ENCODE measurements at places on chromosomes 2 and 18.

GRCh38 chr18:80175451-80176204 is 66.6 kb downstream of the ADNP2 start:
- DNase-seq: peak; percentile 21

DNA sequence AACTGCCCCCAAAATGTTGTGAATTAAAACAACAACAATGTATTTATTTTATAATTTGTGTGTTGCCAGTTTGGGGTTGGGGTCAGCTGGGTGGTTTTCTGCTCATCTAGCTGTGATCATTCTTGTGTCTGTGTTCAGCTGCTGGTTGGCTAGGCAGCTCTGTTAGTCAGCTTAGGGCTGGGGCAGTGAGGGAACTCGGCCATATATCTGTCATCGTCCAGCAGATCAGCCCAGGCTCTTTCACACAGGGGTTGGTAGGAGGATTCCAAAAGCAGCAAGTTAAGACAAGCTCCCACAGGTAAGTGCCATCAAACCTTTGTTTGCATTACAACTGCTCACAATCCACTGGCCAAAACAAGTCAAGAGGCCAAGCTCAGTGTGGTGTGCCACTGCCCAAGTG is 121.5 kb downstream of the LPIN1 start:
- no peak for DNase-seq

DNA sequence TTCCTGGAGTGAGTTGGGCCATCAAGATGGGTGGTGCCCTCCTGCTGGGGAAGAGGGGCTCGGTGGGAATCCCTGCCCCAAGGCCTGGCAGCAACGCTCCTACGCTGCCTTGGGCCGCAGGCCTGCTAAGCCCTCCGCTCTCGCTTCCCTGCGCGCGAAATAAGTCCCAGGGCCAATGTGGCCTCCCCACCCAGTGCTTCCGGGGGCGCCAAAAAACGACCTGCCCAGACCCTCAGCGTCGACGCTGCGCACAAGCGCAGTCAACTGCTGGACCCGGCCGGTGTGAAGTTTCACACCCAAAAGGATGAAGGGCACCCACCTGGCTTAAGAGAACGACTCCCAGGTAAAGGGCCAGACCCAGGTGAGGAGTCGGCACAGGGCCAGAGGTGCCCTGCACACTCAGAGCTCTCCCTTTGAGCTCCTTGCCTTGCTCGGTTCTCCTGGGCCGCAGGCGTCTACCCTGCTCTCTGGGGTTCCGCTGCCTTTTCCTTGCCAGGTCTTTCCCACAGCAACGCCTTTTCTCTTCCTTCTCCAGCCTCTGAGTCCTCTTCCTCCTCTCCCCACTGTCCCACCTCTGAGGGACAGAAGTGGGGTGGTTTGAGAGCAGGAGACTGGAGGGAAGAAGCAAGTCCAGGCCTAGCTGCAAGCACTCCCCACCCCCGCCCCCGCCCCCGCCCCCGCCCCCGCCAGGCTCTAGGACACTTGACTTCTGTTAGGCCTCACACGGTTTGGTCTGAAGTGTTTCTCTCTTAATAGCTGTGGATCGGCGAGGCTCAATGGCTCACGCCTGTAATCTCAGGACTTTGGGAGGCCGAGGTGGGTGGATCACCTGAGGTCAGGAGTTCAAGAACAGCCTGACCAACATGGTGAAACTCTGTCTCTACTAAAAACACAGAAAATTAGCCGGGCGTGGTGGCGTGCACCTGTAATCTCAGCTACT is at the start of gene DNAJC5G:
Gene DNAJC5G (plus strand): TSS at position 223 of the 940 bp plus-strand sequence. CDS start 1,296 bp downstream, outside the sequence.
- no peak for DNase-seq

DNA sequence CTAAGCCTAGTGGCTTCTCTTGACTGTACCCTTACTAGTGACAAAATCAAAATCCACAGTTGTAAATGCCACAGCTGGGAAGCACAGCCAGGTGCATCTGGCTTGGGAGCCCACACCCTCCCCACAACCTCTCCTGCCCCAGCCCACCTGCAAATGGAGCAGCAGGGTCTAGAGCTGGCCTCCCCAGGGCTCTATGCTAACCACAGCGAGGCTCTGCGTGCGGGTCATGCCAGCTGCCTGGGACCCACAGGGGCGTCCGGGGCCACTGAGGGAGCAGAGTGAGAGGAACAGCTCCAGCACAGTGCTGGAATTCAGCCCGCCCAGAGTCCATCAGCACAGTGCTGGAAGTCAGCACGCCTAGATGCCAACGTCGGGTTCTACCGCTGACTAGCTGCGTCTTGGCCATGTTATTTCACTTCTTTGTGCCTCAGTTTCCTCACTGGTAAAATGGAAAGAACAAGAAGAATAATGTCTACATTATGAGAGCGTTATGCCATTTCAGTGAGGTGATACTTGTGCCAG is 109.1 kb upstream of the ID2 start:
- DNase-seq: no peak

GRCh38 chr2:112033600-112033999 is 21.5 kb upstream of the TMEM87B start:
- DNase-seq: peak; percentile 47

- DNase-seq: no peak
Measured at GRCh38 chr2:172472446-172473033, 45.2 kb downstream of the ITGA6 start.

DNA sequence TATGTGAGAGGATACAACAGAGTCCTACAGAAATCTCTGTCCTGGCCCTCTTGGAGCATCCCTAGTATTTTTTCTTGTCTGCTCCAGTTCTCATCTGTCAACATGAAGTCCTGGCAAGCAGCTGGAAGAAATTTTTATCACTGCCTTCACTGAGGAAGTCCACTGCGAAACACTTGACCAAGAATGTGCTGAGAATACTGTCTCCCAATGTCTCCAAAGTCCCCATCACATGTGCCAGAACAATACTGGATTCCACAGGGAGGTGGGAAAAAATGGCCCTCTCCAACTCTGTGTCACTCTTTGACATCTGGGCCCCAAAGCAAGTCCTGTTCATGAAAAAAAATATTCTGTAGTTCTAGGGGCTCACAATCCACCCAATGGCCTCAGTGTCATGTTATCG is 32.8 kb upstream of the PGAP1 start:
- DNase-seq: no peak

DNA sequence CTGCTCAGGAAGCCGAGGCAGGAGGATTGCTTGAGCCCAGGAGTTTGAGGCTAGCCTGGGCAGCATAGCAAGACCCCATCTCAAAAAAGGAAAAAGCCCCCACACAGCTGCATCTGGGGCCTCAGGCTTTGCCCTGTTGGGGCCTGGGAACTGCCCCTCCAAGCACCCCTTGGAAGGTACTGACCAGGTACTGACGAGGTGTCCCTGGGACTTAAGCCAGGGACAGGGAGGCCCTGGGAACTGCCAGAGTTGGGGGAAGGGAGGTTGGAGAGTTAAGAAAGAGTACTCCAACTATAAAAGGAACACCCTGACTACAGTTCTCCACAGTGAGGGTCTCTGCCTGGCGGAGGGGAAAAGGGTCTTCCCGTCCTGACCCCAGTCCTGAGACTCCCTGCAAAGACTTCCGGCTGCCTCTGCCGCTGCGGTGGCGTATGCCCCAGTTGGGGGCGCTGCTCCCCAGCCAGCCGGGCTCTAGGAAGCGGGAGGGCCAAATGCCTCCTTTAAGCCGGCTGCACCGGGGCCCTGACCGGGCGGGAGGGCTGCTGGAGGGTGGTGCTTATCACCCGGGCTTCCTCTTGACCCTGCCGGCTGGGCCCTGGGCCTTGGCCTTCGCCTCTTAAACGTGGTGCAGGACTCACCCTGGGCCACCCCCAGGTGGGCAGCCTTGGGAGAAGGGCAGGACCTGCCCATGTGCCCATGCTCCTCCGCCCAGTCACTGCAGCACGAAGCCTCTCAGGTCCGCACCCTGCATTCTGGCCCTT is 12.8 kb downstream of the SLC30A3 start:
- DNase-seq: peak; percentile 67

DNA sequence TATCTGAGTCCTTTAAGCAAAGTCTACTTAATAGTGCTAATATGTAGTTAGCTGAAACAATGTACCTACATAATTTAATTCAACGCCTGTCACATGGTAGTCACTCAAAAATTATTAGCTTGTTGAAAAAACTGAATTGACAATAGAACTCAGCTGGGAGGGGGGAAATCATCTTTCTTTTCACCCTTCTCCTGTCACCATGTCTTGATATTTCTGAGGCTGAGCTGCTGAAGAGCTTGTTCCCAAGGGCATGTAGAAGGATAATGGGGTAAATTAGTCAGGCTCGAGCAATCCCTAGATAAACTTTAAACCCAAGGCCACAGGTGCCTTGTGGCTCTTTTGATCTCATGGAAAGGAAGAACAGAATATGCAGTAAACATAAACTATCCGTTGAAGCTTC is 339.6 kb upstream of the LRATD1 start:
- no peak for DNase-seq

- peak; percentile 22 for DNase-seq
Measured at GRCh38 chr2:20077411-20077940, 26.0 kb upstream of the LAPTM4A start.
